ENCODE measurements at places on chromosomes 3 and 15. TPM values are rescaled to one million over a fixed set of nuclear protein-coding genes. Genes with fewer than 3 reads are reported as not detected.

DNA sequence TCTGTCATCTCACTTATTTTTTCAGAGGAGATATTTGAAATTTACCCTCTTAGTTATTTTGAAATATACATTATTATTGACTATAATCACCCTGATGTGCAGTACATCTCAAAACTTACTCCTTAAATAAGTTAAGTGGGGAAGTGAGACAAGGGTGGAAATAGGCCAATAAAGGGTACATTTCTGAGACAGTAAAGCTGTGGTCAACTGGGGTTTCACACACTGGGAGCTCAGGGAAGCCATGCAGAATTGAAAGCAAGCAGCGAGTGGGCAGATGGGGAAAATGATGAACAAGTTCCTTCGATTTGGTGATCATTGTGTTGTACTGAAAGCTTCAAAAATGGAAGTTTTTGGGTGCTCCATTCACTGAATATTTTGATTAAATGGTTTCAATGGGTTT lies 21.6 kb upstream of the MOBP start:
- DNase-seq, result no peak

The LINGO1 gene
- total RNA-seq, result 63.1 TPM

The MYH15 gene
- 0.07 TPM for total RNA-seq

The FOXB1 gene
- 4.7 TPM for total RNA-seq

The TLR9 gene
- total RNA-seq, result not detected

Data from GM23338 (cell line).